ENCODE measurements at places on chromosomes 1 and 21. TPM values are rescaled to one million over a fixed set of nuclear protein-coding genes. Genes with fewer than 3 reads are reported as not detected.

ACTN2 gene
- total RNA-seq = not detected

FCRL1 gene
- 0.09 TPM for total RNA-seq

KCNJ15 gene
- 0.07 TPM for total RNA-seq

CTTNBP2NL gene
- 1.0 TPM for total RNA-seq

MAN1C1 gene
- 12.1 TPM for total RNA-seq

LRRC39 gene
- total RNA-seq = 0.64 TPM

STIL gene
- 40.7 TPM for total RNA-seq

GUCA2B gene
- total RNA-seq = not detected

G0S2 gene
- total RNA-seq = 0.89 TPM

Data from T-helper 2 cell treated with Interferon-gamma antibody and Interleukin-4, amounts not matched to agents 100 ng/mL and 5 ng/mL, for 36 hours (primary cell).